NCI-H1694 treated with DMSO at 0.1 percent for 48 hours (cell line): ENCODE measurements at places on chromosomes 6 and 20.

DNA sequence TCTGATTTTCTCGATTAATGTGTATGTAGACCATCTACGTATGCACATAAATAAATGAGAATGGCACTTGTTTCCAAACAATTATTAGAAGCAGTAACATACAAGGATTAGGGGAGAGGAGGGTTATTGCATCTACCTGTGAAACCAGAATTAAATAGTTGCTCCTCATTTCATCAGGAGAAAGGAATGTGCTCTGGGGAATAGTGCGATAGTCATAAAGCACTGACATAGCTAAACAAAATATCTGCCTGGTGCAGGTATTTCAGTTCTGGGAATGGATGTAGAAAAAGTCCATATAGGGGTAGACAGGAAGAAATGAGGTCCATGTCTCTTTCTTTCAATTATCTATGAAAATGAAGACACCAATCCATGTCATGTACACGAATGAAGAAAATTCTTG lies 1.6 kb upstream of the ID4 start:
- no peak for DNase-seq

- no peak for DNase-seq
These were observed 234.1 kb downstream of the TMEM242 start for GRCh38 chr6:157089258-157089657.

DNA sequence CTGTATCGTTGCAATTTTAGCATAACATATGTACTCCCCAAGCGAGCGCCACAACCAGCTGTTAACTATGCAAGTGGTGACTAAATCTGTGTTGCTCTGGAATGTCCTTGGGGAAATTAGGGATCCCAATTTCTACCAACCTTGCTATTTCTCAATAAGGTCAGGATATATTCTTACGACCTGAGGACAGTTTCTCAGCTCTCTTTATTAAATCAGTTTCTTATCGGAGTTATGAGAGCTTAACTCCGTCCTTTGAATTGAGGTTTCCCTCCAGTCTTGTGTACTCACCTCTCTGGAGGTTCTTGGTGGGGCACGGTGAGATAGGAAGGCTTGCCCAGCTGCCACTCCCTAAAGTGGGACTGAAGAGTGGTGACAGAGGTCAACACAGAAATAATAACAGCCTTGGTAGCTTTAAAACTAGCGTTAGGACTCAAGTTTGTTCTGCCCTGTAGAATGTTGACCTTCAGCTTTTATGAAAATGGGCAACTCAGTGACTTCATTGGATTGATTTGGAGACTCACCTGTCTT lies 694 bp downstream of the MRPS18B start:
- DNase-seq = no peak

- no peak for DNase-seq
These were observed 120.1 kb downstream of the LRFN2 start for GRCh38 chr6:40466986-40467539.
